ENCODE measurements at places on chromosomes 6 and 20.
A peak's percentile ranks its signal among the peaks of the same experiment; 100 is the strongest.

GRCh38 chr20:32365564-32365963 is 7.4 kb downstream of the ASXL1 start:
- DNase-seq, result no peak

DNA sequence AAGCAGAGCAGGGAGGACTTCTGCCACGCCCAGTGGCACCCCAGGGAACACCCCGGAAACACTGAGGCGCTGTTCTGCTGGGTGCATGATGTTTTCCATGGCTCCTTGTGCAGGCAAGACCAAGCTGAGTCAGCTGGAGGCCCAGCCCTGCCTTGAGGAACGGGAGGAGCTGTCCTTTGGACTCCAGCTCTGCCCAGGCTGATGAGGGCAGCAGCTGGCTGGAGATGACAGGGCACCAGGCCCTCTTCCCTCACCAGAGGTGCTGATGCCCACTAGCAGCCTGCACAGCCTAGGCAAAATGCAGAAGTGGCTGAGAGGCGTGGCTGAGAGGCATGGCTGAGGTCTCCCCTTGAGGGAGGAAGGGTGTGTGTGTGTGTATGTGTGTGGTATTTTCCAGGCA is 2.4 kb downstream of the C6orf132 start:
- DNase-seq, result peak; percentile 37

DNA sequence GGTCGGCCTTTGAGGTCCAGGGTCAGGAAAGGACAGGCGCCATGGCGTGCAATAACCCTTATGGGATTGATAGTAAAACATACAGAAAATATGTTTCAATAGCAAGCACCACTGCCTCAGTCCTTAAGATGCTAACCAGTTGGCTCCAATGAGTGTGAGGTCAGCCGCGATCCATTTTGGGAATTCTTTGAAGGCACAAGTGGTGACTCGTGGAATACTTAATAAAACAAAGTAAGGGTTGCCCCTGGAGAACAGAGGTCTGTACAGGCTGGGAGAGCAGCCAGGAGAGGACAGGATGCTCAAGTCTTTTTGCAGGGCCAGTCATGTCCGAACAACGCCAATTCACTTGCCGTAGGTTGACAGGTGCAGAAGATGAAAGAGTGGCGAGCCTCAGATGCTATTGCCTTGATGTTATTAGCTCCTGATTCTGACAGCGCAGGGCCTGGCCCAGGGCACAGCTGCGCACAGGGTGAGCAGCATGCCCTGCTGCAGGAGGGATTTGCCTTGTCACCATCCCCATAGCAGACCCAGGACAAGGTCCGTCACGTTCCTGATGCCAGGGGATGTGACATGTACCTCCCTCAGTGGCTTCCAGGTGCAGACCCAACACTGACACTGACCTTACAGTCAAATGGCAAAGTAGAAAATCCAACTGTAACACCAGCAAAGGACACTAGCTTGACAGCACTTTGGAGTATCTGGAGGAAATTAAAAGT is 21.8 kb downstream of the SYNDIG1 start:
- no peak for DNase-seq

GRCh38 chr6:78511009-78511408 is 356.3 kb upstream of the IRAK1BP1 start:
- no peak for DNase-seq

DNA sequence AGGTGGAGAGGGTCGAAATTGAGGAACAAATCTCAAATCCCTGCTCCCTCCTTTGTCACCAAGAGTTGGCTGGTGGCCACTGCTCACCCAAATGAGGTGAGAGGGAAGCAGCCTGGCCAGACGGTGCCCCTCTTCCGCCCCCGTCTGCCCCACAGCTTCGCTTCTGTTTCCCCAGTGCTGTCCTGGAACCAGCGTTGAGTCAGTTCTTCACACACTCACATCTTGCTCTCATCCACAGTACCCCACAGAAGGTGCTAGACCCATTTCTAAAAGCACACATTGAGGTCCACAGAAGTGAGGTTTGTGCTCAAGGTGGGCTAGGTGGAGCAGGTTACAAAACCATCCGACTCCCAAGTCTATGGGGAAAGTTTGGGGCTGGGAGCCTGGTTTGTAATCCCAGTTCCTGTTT is 3.8 kb downstream of the CEBPB start:
- peak; percentile 32 for DNase-seq

DNA sequence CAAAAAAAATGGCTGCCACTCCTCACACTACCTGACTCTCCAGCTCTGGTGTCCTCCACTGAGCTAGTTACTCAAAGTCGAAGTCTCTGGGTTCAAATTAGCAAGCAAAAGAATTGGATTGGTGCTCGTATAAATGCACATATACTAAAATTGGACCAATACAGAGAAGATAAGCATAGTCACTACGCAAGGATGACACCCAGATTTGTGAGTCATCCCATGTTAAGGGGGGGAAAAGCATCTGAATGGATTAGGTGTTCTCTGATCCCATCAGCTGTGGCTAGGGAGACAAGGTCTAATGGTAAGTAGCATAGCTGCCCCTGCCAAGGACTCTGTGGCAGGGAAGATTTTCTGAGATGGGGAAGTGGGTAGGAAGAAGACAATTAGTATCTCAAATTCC is 18.3 kb upstream of the AMD1 start:
- no peak for DNase-seq

GRCh38 chr6:142746524-142746923 is 198.5 kb downstream of the HIVEP2 start:
- DNase-seq, result no peak

DNA sequence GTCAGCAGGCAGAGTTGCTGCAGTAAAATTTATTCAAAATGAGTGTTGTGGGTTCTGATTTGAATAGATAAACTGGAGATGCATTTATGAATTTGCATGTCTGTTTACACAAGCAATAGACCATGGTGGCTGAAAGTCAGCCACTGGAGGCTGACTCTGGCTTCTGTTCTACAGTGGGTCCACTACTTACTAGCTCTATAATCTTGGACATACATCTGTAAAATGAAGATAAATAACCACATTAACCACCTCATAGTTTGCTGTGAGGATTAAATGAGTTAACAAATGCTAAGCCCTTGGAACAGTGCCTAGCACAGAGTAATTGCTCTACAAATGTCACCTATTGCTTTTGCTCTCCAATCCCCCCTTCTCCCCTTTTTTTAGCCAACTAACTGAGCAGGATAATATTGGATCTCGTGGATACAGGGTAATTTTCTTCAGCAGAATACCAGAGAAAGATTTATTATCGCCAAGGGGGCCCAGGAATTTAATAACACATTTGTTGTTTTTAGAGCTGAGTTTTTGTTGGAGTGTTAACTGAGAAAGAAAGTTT is 1.4 kb upstream of the PM20D2 start:
- no peak for DNase-seq

DNA sequence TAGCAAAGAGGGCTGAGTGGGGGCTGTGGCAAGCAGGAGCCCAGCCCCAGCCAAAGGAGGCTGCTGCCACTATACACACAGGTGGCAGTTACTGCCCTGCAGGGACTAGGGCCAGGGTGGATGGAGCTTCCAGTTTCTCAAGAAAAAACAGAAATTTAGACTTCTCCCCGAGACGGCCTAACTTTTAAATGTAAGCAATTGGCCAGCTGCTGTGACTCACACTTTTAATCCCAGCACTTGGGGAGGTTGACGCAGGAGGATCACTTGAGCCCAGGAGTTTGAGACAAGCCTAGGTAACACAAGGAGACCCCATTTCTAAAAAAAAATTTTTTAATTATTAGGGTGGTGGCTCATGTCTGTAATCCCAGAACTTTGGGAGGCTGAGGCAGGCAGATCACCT is 98.2 kb upstream of the NFATC2 start:
- no peak for DNase-seq

DNA sequence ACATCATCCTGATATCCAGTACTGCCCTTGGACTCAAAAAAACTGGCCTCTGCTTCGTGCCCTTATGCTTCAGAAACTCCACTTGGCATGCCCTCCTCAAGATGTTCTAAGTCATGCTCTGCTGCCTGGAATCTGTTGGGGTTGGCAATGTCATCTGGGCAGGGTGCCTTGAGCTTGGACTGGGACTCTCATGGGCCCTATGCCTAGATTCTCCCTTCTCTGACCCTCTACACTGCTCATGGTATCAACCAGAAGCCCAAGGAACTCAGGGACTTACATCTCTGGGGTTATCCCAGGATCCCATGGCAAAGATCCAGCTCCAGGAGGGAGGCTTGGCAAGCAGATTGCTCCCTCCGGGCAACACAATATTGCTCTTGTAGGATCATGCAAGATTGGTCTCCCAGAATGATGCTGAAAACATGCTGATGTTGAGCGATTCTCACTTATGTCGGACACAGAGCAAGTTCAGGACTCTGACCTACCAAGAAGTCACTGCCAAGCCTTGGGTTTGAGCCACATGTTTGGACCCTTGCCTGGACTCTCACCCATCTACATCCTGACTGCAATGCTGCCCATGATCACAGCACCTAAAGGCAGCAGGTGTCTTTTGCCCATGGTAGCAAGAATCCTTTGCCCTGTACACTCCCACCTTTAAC is 88.8 kb downstream of the ADAT2 start:
- DNase-seq, result peak; percentile 68

GRCh38 chr6:82597201-82597600 is 233.6 kb downstream of the TPBG start:
- DNase-seq, result peak; percentile 10

DNA sequence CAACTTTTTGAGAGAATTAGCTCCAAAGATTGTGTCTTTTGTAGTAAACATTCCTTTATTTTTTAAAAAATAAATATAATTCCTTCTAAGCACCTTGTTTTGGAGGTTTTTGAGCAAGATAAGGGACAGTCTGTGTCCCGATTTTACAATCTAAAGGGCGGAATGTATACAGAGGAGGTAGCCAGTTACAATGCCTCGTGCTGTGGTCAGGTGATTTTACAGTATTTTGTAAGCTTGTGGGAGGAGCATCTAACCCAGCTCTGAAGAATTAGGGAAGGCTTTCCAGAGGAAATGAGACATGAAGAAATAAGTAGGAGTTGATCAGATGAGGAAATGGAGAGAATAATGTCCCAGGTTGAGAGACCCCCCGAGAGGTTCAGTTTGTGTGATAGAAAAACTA is 1.3 kb downstream of the HINT3 start:
- peak; percentile 69 for DNase-seq

GRCh38 chr6:45650524-45651135 is 272.9 kb upstream of the SUPT3H start:
- no peak for DNase-seq

DNA sequence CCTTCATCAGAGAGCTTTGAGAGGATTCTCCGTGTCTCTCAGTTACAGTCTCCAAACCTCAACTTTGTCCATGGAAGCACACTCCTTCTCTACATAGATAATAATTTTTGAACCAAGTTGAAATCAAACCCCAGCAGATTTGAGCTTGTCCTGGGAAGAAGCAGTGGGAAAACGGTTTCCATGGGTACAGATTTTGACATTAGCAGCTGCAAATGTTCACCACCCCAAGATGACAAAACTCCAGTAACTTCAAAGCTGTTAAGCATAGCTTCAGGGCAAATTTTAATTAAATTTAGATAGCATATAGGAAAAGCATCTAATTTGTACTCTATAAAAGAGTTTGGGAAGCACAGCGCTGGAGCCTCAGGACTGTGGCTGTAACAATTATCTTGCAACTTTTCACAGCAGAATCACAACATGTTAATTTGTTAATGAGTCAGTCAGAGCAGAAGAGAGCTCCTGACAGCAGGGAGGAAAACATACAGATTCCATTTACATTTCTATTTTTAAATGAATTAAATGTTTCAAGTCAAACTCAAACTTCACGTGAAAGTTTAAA is 240.7 kb downstream of the BMP7 start:
- no peak for DNase-seq

GRCh38 chr6:134352786-134353480 is 35.0 kb upstream of the SGK1 start:
- no peak for DNase-seq

DNA sequence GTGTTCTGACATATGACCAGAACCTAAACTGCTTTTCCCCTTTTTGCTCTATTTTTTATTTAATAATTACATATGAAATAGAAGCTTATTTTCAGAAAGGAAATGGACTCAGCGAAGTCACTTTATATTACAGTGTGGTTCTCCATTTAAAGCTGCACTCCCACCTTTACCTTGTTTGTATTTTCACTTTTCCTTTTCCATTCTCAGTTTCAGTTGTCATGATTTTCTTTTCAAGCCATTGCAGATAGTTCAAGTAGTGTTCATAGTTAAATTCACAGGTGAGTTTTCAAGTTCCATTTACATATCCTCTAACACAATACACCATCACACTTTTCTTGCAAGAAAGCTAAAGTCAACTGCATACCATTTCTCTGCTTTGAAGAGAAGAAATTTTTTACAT is 400.2 kb downstream of the HACE1 start:
- no peak for DNase-seq

DNA sequence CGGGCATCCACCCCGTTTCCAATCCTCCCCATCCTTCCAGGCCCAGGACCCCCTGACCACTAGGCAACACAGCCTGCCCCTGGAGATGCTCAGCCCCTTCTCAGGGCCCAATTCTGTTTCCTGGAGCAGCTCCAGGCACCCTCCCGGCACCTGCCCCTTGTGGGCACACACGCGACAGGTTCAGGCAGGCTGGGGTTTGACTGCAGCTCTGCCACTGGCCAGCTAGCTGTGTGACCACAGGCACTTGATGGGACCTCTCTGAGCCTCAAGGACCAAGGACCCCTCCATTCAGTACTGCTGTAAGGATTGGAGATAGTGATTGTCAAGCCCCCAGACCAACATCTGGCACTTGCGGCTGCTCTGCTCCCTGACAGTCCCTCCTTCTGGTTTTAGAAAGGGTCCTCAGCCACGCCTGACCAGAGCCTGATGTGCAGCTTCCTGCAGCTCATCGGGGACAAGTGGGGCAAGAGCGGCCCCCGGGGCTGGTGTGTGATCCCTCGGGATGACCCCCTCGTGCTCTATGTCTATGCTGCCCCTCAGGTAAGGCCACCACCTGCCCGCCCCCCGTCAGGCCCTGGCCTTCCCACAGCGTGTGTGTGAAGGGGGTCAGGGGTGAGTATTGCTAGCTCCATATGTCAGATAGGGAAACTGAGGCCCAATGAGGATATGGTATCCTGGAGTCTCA is 21.7 kb downstream of the FGD2 start:
- no peak for DNase-seq

GRCh38 chr6:73696966-73697655 is 1.1 kb downstream of the CD109 start:
- DNase-seq, result no peak

DNA sequence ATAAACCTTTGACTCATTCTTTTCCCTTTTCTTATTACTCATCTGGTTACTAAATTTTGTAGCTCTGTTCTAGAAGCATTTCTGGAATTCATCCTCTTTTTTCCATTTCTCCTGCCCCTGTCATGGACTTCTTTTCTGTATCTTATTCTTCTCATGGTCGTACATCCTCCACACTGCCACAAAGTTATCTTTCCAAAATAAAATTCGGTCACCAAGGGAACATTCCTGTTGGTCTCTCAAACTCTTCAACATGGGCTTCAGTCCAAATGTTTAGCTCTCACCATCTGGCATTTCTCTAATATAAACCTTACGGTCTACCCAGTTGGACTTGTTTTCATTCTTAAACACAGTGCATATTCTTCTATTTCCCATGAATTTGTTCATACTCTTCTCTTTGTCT is 428.8 kb upstream of the ID4 start:
- peak; percentile 32 for DNase-seq

Data from fibroblast of gingiva (primary cell).